ENCODE measurements at places on chromosomes 4 and X.

DNA sequence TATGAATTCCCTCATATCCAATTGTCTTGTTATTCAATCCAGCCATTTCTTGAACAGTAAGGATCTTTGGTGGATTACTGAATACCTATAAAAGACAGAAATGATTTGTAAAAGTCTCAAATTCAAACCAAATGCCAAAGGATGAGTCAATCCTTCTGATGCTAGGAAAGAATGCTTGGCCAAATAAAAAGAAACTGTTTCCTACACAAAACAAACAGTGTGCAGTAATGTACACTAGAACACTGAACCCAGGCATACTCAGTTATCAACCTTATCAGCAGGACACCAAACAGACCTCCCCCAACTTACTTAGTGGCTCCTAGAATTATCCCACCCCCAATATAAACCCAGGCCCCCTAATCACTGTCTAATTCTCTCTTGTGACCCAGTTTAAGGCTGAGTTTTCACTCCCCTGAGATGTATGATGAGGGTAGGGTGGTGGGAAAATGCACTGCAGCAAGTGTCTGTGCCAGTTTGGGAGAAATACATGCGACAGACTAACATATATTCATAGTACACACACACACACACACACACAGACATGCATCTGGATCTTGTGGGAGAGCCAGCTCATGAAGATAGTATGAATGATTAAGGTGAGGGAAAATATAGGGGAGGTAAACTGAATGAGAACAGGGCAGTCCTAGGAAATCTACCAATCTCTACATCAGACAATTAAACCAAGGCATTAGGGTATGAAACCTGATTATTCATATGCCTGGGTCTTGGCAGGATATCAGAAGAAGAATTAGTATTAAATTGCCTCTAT lies 35.0 kb downstream of the CLDN2 start:
- peak; percentile 82 for DNase-seq

DNA sequence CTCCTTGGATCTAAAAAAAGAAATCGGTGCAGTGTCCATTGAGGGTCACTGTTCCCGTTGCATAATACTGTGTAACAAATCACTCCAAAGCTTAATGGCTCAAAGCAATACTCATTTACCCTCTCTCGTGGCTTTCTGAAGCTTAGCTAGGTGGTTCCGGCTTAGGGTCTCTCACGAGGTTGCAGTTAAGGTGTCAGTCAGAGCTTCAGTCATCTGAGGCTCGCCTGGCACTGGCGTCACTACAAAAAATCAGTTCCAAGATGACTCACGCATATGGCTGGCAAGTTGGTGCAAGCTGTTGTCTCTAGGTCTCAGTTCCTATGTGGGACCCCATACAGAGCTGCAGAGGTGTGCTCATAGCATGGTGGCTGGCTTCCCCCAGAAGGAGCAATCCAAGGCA lies 91.0 kb downstream of the BEND2 start:
- DNase-seq = no peak

GRCh38 chr4:141782205-141782604 lies 145.8 kb downstream of the IL15 start:
- no peak for DNase-seq

DNA sequence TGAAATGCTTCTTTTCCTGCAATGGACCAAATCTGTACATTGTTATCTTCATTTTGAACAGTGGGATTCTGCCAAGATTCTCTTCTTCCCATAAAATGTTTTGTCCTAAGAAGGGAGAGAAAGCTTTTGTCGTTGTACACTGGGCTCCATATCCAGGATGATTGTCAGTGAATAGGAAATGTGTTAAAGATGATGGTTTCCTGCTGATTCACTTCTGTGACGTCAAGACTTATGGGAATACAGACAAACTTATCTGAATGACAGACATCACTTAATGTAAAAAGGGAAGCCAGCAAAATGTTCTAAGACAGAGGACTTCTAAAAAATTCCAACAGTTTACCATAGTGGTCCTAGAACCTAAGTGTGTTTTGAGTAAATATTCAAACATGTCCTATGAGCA lies 53.7 kb upstream of the HPF1 start:
- no peak for DNase-seq

- peak; percentile 54 for DNase-seq
Measured at GRCh38 chr4:82885410-82885809, 5.5 kb downstream of the SEC31A start.

DNA sequence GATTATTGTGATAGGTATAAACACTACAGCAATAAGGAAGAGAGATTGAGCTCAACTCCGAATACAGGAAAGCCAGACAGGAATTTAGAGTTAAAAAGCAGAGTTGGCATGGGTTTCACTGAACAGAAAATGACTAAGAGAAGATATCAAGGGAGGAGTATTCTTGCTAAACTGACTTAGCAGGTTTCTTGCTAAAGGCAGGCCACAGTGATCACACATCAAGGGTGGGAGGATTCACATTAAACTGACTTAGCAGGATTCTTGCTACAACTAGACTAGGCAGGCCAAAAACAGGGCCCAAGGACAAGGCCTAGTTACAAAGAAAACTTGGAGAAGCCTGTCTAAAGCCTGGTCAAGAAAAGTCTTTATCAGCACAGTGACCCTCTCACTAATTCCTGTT lies 195.1 kb downstream of the MAGEB5 start:
- DNase-seq = no peak

GRCh38 chrX:79477691-79478090 lies 110.6 kb upstream of the ITM2A start:
- DNase-seq = no peak

DNA sequence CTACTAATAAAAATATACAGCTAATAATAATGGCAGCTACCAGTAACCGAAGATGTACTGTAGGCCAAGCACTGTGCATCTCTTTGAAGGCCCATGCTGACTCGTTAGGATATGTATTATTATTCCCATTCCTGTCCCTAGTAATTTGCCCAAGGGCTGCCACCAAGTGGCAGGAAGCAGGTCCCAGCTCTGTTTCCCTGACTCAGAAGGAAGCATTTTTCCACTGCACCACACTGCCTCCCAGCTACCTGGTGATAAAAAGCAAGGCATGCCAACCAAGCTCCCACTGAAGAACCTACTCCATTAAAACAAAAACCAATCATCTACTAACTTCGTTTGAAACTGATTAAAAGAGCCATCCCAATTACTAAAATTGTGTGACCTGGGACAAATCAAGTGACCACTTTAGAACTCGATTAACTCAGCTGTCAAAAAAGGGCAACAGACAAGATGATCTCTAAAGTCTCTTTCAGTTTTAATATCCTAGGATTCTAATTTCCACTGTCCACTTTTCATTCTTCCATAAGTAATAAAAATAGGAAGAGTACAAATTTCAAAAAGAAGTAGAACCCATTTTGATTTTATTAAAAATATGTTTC lies 24.3 kb upstream of the PGM2 start:
- DNase-seq = peak; percentile 78

DNA sequence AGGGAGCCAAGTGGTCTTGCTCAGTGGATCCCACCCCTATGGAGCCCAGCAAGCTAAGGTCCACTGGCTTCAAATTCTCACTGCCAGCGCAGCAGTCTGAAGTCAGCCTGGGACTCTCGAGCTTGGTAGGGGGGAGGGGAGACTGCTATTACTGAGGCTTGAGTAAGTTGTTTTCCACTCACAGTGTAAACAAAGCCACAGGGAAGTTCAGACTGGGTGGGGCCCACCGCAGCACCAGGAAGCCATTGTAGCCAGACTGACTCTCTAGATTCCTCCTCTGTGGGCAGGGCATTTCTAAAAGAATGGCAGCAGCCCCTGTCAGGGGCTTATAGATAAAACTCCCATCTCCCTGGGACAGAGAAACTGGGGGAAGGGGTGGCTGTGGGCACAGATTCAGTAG lies 721.0 kb upstream of the NDST4 start:
- DNase-seq = peak; percentile 1
